ENCODE measurements at places on chromosomes 12 and 14.

GRCh38 chr14:48289701-48290100 is 614.3 kb upstream of the MDGA2 start:
- DNase-seq: no peak

GRCh38 chr14:74905595-74906142 is 17.4 kb downstream of the RPS6KL1 start:
- no peak for DNase-seq

DNA sequence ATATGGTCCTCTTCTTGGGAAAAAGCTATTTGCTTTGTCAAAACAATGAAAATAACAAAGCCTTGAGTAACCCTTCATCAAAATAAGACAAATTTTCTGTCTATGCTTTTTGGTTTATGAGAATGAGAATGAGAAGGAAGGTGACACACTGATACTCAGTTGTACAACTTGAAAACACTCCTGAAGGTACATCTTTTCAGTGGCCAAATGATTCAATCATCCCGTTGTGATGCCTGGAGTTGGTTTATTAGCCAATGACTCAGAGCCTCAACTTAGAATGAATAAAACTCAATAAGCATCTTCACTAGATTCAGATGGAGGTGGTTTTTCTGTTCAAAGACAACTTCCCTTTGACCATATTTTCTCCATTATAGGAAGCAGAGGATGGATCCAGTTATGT is 7.8 kb upstream of the CALM1 start:
- DNase-seq: no peak

DNA sequence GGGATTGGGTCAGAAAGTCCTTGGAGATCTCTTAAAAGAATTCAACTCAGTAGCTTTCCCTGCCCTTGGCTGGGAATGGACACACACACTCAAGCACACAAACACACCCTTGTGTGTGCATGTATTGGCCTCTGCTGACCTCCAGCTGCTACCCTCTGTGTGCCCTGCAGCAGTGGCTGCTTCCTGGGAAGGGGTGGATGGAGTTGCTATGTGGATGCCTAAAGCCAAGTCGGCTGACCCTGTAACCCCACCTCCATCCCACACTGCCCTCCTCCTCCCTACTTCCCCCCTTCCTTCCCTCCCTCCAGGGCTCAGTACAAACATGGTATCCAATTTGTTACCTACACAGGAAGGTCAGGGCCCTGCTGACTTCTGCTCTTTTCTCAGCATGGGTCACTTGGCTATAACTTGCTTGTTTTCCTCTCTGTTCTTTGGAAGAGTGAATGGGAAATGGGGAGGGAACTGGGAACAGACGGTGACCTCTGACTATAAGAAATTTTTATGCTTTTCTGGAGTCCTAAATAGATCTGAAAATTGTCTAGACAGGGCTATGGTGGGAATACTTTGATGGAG is 351.6 kb upstream of the TBX3 start:
- DNase-seq: no peak

DNA sequence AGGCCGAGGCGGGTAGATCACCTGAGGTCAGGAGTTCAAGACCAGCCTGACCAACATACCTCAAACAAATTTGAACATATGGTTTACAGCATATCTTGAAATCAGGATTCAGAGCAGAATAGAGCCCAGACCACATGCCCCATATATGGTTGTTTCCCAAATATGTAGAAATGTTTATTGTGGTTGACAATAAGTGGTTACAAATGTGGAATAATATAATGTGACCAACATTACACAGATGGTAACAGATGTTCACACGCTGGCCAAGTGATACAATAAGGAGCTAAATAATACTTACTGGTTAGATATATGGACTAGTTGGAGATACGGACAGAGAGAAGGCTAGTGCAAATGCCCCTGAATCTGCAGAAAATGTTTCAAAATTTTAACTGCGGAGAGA is 85.3 kb downstream of the MAPKAPK5 start:
- no peak for DNase-seq

DNA sequence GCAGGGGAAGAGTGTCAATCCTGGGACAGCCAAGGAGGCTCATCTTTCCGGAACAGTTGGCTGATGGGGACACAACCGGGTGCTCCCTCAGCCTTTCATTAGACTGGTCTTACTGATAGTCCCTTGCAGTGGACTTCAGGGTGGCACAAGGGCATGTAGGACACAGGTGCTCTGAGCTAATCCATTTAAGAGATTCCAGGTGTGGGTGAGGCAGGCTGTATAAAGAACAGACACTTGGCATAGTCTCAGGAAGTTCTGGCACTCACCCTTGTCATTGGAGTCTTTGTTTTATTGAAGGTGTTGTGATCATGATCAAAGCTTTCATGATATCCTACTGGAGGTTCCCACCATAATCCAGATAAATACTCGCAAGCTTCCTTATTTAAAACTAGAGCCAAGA is 341.6 kb downstream of the EMP1 start:
- no peak for DNase-seq
